Activated CD4-positive, alpha-beta T cell treated with anti-CD3 and anti-CD28 coated beads, Interleukin-2, amount 50 U/mL, for 48 hours (primary cell): ENCODE measurements at places on chromosomes 1 and 21.
A peak's percentile ranks its signal among the peaks of the same experiment; 100 is the strongest.

- DNase-seq = no peak
These were observed 6.7 kb downstream of the CNIH3 start for GRCh38 chr1:224622831-224623230.

GRCh38 chr1:92123868-92124267 is 43.7 kb downstream of the BTBD8 start:
- DNase-seq = no peak

DNA sequence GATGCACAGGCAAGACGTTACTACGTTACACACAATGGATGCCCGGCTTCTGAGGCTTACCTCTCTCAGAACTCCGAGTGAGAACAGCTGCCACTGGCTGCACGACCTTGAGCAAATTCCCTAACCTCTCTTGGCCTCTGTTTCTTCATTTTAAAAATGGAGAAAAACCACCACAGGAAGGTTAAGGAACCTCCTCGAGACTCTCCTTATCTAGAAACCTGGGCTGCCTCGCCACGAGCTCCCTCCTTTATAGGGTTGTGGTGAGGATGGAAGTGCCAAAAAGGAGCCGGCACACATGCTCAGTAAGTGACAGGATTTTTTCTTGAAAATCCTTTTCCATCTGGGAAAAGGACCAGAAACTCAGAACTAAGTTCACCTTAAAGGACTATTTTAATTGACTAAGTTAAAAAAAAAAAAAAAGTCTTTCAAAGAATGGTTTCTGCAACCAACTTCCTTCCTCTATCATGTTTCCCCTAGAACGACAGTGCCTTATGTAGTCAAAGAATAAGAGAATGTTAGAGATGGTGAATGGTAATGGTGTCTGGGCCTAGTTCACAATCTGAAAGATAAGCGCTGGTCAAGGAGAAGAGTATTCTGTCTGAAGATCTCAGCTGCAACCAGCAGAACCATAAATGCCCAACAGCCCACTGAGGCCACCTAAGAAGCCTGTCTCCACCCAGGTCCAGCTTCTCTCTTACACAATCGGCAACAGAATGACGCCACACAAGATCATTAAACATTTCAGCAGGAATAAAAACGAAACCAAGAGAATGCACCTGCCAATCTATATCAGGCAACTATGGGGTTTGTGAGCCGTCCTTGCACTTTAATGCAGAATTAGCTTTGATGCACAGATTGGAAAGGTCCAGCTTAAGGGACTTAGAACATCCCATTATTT is 64.9 kb downstream of the SLC45A1 start:
- DNase-seq = no peak

DNA sequence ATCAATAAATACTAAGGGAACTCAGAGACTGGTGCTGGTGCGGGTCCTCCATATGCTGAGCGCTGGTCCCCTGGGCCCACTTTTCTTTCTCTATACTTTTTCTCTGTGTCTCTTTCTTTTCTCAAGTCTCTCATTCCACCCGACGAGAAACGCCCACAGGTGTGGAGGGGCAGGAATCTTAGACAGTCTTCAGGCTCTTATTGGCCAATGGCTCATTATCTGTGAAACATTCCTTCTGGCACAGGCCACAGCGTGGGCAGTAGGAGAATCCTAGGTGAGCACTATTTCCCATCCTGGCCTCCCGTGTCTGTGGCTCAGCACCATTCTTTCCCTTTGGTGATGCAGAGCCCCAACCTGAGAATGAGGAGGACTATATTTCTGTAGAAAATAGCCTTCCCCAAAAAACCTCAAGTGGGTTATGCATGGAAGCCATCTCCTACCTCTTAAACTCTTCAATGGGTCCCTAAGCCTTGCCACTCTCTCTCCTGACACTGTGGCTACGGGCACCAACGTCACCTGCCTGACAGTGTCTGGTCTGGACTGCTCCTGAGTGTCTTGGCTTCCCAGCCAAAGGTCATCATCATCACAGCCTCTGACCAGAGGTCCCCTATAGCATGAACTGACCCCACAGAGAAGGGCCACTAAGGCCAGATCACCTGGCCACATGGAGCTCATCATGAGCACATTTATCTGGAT is 6.2 kb upstream of the SLAMF1 start:
- DNase-seq = no peak

DNA sequence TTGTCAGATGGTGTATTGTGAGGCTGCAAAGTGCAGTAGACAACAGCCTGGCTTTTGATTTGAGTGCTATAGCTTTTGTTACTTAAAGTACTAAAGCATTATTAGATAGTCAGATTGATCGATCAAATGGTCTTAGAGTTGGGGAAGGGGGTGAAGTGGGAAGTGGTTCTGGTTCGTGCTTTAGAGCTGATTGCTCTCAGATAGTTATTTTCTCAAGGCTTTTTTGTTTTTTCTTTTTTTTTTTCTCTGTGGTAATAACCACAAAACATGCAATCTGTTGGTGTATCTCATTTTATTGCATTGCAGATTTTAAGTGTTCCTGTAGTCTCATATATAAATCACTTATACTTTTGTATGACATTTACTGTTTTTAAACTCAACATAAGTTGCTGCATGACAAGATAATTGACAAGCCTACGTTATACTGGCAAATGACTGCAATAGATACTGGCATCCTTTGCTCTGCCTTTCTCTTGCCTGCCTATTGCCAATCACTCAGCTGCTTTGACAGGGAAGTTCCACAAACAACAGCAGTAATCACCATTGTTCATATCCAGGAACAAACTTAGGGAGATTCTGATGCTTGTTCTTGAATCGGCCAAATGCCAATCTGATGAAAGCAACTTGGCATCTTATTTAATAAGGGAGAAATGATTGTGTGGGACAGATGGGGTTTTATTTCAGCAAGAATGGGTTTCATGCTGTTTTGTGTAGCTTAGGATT is 125.0 kb upstream of the B3GALT2 start:
- no peak for DNase-seq

GRCh38 chr1:160708118-160708517 is 3.5 kb downstream of the CD48 start:
- no peak for DNase-seq

GRCh38 chr1:156444407-156445001 is 56.1 kb downstream of the MEF2D start:
- DNase-seq = peak; percentile 56

- no peak for DNase-seq
These were observed 24.7 kb downstream of the MEF2D start for GRCh38 chr1:156475568-156476500.

- DNase-seq = no peak
These were observed 85.2 kb downstream of the UCK2 start for GRCh38 chr1:165912638-165913037.

DNA sequence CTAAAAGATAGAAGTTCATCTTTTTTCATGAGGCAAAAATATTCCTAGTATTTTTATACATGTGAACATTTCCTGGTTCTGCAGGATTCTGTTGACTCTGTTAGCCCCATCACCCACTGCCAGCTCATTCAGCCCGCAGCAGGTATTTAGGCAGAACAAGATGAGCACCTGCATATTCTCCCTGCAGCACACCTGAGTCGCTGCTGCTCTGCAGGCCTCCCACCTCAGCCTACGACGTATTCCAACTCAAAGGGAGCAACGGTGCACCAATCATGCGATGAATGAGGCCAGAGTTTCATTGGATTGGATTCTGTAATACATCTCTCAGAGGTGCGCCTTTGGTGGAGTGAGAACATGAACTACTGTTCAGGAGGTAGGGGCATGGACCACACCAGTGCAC is 87.6 kb downstream of the CNIH3 start:
- DNase-seq = no peak

DNA sequence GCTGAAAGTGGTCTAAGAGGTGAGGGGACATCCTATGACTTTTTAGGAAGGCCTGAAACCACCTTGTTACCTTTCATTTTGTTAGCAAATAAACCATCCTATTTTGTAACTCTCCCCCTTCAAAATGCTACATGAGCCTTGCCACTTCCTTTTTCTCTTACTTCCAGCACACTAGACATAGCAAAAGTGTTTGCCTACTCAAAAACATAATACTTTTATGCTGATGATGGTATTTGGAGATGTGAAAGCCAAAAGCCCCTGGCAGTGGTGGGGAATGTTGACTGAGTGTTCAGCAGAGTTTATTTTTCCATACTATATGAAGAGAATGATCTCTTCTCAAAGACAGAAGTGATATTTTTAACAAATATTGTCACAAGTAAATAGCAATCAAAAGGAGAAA is 134.2 kb downstream of the EDEM3 start:
- no peak for DNase-seq

DNA sequence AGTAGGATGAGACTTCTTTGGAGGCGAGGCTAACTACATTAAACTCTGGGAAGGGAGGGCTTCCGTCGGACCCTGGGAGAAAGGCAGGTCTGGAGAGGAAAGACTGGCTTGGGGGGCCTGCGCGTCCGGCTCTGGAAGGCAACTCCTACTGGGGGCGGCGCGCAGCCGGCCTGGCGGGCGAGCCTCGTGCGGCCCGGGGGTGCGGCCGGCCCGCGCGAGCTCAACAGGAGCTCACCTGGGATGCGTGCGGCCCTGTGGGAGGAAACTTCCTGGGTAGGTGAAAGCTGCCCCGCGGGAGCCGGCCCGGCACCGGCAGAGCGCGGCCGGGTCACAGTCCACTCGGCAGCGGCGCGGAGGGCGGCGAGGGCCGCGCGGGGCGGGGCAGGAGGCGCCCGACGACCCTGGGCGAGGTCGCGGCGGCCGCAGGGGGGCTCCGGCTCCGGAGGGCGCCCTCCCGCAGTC is 449 bp downstream of the EPS15 start:
- DNase-seq = peak; percentile 49

DNA sequence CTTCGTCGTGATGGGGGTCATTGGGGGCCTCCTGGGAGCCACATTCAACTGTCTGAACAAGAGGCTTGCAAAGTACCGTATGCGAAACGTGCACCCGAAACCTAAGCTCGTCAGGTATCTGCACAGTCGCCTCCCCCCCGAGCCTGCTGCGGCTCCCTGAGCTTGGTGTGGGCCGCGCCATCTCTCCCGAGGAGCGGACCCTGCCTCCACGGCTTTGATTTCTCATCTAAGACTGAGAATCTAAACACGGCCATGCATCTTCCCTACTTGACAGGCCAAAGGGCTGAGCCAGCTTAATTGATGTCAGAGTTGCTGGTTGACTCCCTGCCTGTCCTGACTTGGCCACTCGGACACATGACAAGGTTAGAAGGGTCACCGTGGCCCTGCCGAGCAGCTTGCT is 19.1 kb downstream of the NPPA start:
- no peak for DNase-seq

- DNase-seq = no peak
These were observed 111.1 kb downstream of the FNBP1L start for GRCh38 chr1:93559045-93559444.

DNA sequence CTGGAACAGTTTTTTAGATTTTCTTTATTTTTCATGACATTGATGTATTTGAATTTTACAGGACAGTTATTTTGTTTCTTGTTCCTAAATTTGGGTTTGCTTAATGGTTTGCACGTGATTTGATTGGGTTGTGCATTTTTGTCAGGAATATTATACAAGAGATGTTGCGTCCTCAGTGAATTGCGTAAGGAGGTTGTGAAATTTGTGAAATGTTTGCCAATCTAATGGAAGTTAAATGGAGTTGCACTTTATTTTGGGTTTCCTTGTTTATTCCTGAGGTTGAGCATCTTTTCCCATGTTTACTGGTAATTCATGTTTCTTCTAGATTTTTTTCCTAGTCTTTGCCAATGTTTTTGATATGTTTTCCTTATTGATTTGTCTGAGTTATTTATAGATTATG is 19.9 kb downstream of the ZNF648 start:
- DNase-seq = no peak

- DNase-seq = peak; percentile 80
These were observed 604.7 kb downstream of the PTPRC start for GRCh38 chr1:199243423-199244061.

GRCh38 chr1:237832858-237833257 is 57.9 kb downstream of the ZP4 start:
- no peak for DNase-seq

DNA sequence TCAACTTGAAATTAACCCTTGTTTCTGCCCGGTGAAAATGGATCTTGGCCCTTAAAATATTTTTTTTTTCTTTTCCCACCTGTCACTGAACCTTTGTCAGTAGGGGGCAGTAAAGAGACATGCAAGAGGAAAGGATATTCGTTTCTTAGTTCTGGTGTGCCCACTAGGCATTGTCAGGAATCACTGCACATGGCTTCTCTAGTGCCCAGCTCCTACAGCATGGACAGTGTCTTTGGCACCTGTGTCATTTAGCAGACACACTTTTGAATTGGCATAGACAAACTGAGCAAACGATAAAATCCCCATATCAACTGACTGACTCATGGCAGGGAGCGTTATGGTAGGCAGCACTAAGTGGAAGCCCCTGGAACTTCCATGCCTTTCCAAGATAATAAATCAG is 1048.1 kb downstream of the BRINP3 start:
- no peak for DNase-seq

DNA sequence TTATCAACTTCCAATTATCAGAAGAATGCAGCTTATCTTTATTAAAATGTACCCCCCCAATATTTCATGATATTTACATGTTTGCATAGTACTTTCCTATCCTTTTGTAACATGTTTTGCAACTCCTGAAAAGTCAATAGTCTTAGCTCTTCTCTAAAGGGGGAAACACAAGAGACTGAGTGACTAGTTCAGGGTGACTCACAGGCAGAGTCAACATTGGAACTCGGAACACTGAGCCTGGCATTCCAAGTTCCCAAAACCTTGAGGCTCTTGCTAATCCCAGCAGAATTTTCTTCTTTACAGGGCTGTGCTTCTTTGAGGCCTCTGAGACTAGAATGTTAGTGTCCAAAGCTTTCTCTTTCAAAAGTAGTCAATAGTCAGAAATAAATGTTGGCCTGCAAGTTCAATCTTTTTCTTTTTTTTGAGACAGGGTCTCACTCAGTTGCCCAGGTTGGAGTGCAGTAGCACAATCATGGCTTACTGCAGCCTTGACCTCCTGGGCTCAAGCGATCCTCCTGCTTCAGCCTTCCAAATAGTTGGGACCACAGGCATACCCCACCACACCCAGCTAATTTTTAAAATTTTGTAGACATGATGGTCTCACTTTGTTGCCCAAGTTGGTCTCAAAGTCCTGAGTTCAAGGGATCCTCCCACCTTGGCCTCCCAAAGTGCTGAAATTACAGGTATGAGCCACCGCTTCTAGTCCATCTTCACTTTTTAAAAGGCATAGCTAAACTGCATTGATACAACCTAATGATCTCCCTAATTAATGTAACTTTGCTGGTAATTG is 37.5 kb downstream of the ZNF281 start:
- DNase-seq = no peak

GRCh38 chr1:162367073-162367472 is 9.6 kb downstream of the SPATA46 start:
- DNase-seq = no peak

DNA sequence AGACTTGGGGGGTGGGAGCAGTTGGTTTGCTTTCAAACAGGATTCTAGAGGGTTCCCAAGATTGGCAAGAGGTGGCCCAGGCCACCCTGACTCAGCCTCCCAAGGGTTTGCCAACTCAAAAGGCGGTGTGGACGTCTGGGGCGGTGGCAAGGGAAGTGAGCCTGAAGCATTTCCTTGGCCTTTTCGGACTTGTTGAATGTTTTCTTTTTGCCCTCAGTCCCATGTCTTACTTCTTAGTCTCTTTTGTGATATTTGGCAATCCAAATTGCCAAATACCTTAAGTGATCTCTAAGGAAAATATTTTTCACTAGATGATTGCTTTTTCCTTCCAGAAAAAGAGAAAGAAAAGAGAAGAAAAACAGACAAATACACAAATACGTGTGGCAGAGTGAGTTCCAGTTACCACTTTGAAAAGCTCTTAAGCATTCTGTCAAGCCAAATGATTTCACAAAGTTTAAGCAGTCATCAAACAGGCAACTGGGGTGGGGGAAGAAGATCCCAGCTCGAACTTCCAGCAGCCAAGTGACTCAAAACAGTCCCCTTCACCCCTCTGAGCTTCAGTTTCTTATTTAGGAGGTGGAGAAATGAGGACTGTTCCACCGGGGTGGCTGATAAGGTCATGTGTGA is 374.6 kb upstream of the USP24 start:
- DNase-seq = no peak

GRCh38 chr1:64479874-64480273 is 9.9 kb downstream of the CACHD1 start:
- no peak for DNase-seq
